ENCODE measurements at places on chromosomes 1 and 21. TPM values are rescaled to one million over a fixed set of nuclear protein-coding genes. Genes with fewer than 3 reads are reported as not detected.

- H3K27ac ChIP-seq = no peak overlapping the region
- no peak for DNase-seq
- no peak overlapping the region for H3K4me3 ChIP-seq
- H3K4me1 ChIP-seq = no peaks in the 10 kb centered on the region
- no peaks in the 10 kb centered on the region for H3K36me3 ChIP-seq
Observed at GRCh38 chr1:164466001-164466421, 93.0 kb upstream of the PBX1 start.

DNA sequence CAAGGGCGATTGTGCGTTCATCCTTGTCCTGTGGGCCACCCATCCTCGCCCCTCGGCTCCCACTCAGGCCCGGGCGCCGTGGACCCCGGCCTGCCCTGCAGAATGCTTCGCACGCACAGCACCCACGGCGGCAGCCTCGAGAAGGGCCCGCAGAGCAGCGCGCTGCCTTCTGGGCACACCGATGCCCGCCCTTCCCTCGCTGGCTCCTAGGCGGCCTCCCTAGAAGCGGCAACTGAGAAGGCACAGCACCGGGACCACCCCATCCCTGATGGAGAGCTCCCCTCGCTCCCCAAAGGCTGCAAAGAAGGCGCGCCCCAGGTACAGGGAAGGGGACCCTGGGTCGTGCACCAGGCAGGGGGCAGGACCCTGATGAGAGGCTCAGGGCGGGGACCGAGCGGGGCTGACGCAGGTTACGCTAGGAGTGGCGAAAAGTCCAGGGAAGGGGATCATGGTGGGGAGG, 971 bp downstream of the CAPZB start:
- peak overlapping the region; percentile 68 for H3K27ac ChIP-seq
- DNase-seq = no peak
- peak overlapping the region; percentile 93 for H3K4me3 ChIP-seq

DNA sequence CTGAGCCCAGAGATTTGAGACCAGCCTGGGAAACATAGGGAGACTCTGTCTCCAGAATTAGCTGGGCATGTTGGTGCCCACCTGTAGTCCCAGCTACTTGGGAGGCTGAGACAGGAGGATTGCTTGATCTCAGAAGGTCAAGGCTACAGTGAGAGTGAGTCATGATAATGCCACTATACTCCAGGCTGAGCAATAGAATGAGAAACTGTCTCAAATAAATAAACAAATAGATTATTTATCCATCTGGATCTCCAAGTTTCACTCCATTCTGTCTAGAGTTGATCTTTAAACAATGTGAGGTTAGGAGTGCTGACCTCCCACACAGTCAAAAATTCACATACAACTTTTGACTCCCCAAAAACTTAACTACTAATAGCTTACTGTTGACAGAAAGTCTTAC, 106.8 kb upstream of the PALMD start:
- DNase-seq = no peak
- no peaks in the 10 kb centered on the region for H3K27me3 ChIP-seq
- H3K36me3 ChIP-seq = no peaks in the 10 kb centered on the region
- H3K4me1 ChIP-seq = peaks cover 4% of the 10 kb centered on the region

- H3K36me3 ChIP-seq = no peaks in the 10 kb centered on the region
- DNase-seq = no peak
- H3K4me1 ChIP-seq = no peaks in the 10 kb centered on the region
- no peak overlapping the region for H3K4me3 ChIP-seq
Observed at GRCh38 chr21:39115576-39116235, 67.5 kb downstream of the PSMG1 start.

DNA sequence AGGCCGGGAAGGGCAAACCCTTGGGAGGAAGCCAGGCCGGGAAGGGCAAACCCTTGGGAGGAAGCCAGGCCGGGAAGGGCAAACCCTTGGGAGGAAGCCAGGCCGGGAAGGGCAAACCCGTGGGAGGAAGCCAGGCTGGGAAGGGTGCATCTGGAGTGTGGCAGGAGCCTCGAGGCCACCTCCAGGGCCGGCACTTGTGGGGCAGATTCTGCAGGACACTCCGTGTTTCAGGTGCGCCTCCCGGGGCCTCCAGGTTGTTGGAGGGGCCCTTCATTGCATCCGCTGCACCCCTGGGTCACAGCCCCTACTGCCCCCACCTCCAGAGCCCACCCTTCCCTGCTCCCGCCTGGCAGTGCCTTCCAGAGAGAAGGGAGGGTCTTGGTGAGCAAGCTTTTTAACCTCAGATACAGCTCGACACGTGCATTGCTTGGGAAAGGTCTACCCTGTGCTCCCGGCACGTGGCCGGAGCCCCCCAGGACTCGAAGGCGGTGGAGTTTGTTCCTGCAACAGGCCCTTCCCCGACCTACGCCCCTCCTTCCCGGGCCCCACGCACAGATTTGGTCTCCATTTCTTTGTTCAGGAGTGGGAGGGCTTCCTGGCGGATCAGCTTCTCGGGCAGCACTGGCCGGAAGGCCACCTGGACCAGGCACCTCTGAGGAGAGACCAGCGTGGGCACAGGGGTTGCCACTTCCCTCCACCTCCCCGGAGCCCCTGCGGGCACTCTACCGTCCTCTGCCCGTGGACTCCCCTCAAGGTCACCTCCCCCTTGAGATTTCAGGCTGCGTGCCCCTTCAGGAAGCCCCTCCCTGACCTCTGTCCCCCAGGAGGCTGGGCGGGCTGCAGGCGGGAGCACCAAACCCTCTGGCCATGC, 9.4 kb upstream of the TMEM52 start:
- H3K27me3 ChIP-seq = no peaks in the 10 kb centered on the region
- no peaks in the 10 kb centered on the region for H3K36me3 ChIP-seq
- no peaks in the 10 kb centered on the region for H3K4me1 ChIP-seq
- DNase-seq = no peak
- H3K4me3 ChIP-seq = no peak overlapping the region

DNA sequence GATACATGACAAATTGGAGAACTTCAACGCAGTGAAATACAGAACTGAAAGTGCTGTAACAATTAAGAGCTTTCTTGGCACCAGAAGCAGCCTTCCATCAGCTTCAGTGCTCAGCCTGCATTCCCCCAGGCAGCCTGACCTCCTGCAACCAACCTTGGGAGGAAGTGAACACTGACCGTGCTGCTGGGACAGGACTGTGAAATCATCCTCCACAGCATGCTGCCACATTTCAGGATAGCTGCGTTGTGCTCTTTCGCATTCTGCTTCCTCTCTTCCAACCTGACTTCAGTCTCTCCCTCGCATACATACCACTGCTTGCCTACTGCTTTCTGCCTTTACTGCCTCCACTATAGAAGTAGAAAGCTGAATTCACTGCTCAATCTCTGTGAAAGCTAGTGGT, 388.6 kb downstream of the RWDD3 start:
- DNase-seq = no peak
- peaks cover 7% of the 10 kb centered on the region for H3K4me1 ChIP-seq
- no peaks in the 10 kb centered on the region for H3K27me3 ChIP-seq
- H3K4me3 ChIP-seq = no peak overlapping the region
- H3K36me3 ChIP-seq = no peaks in the 10 kb centered on the region
- peak overlapping the region; percentile 50 for H3K27ac ChIP-seq

DNA sequence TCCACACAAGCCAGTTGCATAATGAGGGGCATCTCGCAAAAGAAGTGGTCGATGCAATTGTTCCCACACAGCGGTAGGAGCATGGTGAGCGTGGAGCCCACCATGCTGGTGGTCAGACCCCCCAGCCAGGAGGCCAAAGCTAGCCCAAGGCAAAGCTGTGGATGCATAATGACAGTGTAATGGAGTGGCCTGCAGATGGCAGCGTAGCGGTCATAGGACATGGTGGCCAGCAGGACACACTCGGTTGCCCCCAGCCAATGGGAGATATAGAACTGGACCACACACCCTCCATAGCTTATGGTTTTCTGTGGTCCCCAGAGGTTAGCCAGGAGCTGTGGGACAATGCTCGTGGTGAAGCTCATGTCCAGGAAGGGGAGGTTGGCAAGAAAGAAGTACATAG, 4.3 kb downstream of the OR2C3 start:
- H3K4me1 ChIP-seq = no peaks in the 10 kb centered on the region
- H3K27me3 ChIP-seq = no peaks in the 10 kb centered on the region
- DNase-seq = no peak
- no peaks in the 10 kb centered on the region for H3K36me3 ChIP-seq

The PPIAL4G gene
- not detected for polyA plus RNA-seq

Measured in SK-N-SH (cell line).